ENCODE measurements at places on chromosomes 2 and 18. TPM values are rescaled to one million over a fixed set of nuclear protein-coding genes. Genes with fewer than 3 reads are reported as not detected.

Gene ZNF407
- 39.5 TPM for total RNA-seq

Gene FTCDNL1
- total RNA-seq: 10.3 TPM

Gene REG3G
- 0.87 TPM for total RNA-seq

Gene BBS5
- 7.2 TPM for total RNA-seq

Gene RTP5
- 0.79 TPM for total RNA-seq

Gene STRN
- total RNA-seq: 32.8 TPM

Gene G6PC2
- not detected for total RNA-seq

Gene SERPINB12
- total RNA-seq: not detected

Gene NAT8
- 0.66 TPM for total RNA-seq

Gene MEP1B
- not detected for total RNA-seq

Gene GKN1
- not detected for total RNA-seq

Gene CLK1
- 326 TPM for total RNA-seq

Gene KCNJ3
- total RNA-seq: 2.4 TPM

Gene CGREF1
- total RNA-seq: 0.27 TPM

Gene FHOD3
- total RNA-seq: 2.2 TPM

Gene STPG4
- 2.2 TPM for total RNA-seq

Gene SCYGR4
- not detected for total RNA-seq

Gene IER3IP1
- total RNA-seq: 11.7 TPM

Gene AQP12A
- not detected for total RNA-seq

Gene NT5DC4
- total RNA-seq: 2.5 TPM

Gene KATNAL2
- 4.5 TPM for total RNA-seq

Gene EEF1B2
- 351 TPM for total RNA-seq

Gene LYG2
- not detected for total RNA-seq

Gene ATP5MC3
- total RNA-seq: 119 TPM

Gene CEP192
- 41.4 TPM for total RNA-seq

Gene OST4
- total RNA-seq: 235 TPM

Gene PJVK
- total RNA-seq: 2.2 TPM

Gene BMP10
- not detected for total RNA-seq

Gene IKZF2
- total RNA-seq: 19.6 TPM

Gene GREB1
- 1.6 TPM for total RNA-seq

Gene MYL1
- total RNA-seq: not detected

Gene FAM161A
- total RNA-seq: 1.6 TPM

Gene CRYGC
- total RNA-seq: not detected

Gene ATP8B1
- 22.0 TPM for total RNA-seq

Gene TWIST2
- 2.3 TPM for total RNA-seq

Gene FAHD2B
- 11.4 TPM for total RNA-seq

Gene IL36G
- total RNA-seq: not detected

Gene SLC9A4
- total RNA-seq: not detected

Gene IGFBP2
- 334 TPM for total RNA-seq

Gene D2HGDH
- total RNA-seq: 43.6 TPM

Gene HS6ST1
- 77.4 TPM for total RNA-seq

Gene LAMA1
- 2.3 TPM for total RNA-seq

Gene UGT1A3
- total RNA-seq: not detected

Gene FHL2
- 18.0 TPM for total RNA-seq

Gene TCF7L1
- 15.8 TPM for total RNA-seq

Gene HOXD10
- not detected for total RNA-seq

Gene ALS2
- total RNA-seq: 32.7 TPM

Gene CHMP3
- total RNA-seq: 101 TPM

Gene CCDC68
- total RNA-seq: 6.7 TPM

Gene UNC80
- total RNA-seq: 1.8 TPM

Gene ANKRD62
- total RNA-seq: not detected

Gene MC2R
- not detected for total RNA-seq
